ENCODE measurements at places on chromosomes 2 and 18.

- DNase-seq = no peak
These were observed 19.5 kb downstream of the MYO1B start for GRCh38 chr2:191264647-191265081.

GRCh38 chr2:210557721-210558120, 1.3 kb downstream of the CPS1 start:
- DNase-seq = peak; percentile 81

- no peak for DNase-seq
These were observed 41.3 kb upstream of the GYPC start for GRCh38 chr2:126614524-126615227.

DNA sequence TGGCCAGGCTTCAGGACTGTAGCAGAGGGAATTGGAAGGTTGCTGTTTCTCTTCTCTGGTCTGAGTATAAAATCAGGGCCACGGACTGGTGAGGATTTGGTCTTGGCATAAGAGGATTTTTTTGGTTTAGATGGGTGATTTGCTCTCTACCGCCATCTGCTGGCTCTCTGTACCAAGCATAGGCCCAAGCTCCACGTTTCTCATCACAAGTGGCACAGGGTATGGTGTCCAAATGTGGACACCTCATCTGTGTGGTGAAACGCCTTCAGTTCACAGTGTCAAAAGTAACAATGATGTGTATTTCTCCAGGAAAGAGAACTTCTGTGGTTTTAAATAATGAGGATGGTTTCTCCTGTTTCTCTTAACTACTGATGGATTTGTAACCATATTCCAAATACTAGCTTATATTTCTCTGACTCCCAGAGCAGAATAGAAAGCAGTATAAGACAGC, 115.1 kb downstream of the EML6 start:
- peak; percentile 78 for DNase-seq

GRCh38 chr2:121064186-121064585, 220.8 kb downstream of the TFCP2L1 start:
- DNase-seq = no peak

GRCh38 chr18:2471523-2471922, 99.8 kb downstream of the METTL4 start:
- DNase-seq = peak; percentile 44

DNA sequence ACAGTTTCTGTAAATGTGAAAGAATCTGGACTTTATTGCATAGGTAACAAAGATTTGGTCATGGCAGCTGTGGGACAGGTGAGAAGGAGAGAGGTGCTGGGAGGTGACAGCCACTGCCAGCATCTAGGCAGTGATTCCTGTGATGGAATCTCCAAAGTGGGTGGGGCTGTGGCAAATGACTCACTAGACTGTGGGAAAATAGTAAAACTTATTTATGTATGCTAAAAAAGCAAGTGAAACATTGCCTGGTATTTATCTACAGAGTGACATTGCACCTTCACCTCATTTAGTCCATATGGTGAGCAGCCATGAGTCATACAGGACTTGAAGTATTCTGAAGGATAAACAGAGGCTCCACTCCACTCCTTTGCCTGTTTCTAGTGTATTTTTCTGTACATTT, 145.3 kb upstream of the MEX3C start:
- DNase-seq = no peak

DNA sequence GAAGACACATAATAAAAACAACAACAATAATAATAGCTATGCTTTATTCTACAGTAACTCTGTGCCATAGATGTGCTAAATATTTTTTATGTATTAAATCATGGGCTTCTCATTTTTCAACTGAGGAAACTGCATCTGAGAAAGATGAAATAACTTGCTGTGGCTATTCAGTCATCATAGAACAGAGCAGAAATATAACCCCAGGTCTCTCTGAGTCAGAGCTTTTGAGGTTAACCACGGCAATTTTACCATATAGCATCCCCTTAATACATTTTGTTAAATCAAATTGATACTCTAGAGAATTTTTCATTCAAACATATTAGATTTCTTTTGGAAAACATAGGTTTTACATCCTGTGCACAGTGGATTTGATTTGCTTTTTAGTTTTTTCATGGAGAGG, 586.6 kb upstream of the KLHL29 start:
- no peak for DNase-seq

DNA sequence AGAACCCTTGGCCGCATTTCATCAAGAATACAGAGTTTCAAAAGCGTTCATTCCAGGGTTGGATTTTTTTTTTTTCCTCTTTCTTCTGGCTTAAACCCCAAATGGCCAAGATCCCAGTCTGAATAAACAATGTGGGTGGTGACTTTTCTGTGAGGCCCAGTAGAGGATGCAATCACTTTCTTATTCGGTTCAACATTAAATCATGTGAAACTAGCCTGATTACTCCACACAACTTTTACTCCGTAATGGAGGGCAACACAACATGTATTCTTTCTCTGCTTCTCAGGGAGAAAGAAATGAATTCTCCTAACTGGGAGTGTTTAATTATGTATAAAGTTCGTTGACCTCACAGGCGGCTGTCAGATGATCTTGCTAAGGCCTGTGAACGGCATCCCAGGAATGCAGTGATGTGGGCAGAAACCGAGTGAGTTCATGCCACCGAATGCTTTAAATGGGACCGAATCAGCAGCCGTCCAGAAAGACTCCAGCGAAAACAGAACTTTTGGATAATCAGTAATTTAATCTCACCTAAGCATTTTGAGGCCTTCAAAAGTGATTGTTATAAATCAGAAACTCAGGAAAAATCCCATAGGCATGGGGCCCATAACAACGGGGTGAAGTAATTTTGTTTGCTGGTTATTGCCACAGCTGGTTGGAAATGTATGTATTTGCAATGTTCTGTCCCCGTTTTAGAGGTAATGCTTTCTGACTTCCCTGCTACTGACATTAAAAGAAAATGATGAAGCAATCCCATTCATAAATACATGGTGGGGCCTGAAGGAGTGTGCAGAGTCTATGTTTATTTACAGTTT, 81.5 kb downstream of the BCL2 start:
- peak; percentile 77 for DNase-seq

DNA sequence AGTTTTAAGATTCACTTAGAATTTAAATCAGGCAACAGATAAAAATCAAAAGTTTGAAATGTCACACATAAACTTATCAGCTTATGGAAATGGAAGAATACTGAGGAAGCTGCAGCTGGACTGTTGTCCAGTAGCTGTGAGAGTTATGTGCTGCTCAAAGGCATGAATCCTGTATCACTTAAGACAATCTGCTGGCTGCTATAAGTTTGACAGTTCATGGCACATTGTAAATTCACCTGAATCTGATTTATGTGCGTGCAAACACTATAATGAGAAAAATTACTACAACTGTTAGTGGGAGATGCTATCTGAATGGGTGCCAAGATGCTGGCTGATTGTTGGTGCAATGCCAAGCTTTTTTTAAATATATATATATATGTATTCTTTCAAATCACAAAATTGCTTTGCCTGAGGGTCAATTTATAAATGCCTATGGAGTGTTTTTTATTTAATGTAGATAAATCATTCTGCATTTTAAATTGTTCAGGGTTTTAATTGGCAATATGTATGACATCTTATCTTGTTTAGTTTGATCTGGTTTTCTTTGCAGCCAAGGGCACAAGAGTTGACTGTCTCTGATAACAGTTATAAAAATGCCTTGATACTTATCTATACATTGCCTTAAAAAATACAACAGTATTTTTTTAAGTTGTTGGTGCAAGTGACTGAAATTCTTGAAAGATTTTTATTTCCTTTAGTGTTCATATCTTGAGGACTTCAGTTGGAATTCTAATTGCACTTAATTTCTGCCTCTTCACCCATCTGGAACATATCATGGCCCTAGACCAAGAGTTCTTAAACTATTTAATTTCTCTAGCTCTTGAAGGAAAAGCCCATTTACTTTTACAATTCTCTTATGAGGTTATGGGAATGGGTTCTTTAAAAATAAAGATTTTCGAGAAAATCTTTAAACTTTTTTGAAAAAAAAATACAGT, 48.7 kb downstream of the CAVIN2 start:
- DNase-seq = no peak

GRCh38 chr2:233384811-233385488, 30.7 kb downstream of the DGKD start:
- no peak for DNase-seq

DNA sequence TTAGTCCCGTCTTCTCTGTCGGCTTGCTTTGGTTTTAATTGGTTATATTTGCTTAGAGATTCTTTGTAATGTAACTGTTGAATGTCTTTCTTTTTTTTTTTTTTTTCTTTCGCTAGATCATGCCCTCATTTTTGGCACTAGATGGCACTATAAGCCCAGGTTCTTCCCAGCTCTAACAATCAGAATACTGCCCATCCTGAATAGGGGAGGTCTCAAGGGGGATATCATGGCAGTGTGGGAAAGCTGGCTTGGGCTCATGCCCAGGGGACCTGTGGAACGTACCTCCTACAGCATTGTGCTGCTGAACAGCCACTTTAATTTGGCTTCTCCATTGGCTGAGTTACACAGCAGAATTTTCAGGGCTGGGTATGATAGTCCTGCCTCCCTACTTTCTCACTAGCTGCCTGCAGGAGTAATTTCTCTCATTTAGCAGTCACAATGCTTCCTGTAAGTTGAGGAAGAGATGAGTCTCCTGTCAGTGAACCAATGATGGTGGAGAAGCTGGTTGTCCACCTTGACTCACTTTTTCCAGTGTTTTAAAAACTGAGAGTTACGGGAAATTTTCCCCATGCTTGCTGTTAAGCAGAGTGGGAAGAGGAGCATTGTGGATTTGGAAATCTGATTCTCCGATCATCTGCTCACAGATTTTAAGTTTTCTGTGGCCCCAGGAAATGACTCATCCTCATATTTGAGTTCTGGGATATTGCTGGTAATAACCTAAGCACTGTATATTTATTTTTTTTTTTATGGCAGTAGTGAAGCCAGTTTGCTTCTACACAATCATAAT, 47.2 kb downstream of the RAD51AP2 start:
- peak; percentile 87 for DNase-seq

DNA sequence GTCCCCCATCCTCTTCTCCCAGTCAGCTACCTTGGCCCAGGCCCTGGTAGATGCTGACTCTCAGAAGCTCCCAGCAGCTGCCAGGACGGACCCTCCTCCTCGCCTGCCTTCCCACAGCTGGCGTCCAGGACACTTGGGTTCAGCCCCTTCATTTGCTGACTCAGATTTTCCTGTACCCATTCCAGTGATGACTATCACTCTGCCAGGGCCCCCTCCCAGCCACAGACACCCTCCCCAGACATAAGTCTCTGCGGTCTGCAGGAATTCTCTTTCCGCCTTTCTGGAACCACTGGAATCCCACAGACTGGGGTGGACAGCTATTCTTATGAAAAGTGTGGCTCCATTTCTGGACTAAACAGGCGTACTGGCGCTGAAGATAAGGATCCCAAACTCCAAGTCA, 260.3 kb upstream of the EPAS1 start:
- DNase-seq = no peak

All from GM23338 (cell line).